Erythroblast (primary cell): ENCODE measurements at places on chromosomes 3 and 15.

GRCh38 chr3:136937851-136938250 lies 19.9 kb upstream of the IL20RB start:
- no peak for DNase-seq

- DNase-seq = no peak
Observed at GRCh38 chr3:127042634-127043033, 59.7 kb downstream of the PLXNA1 start.

DNA sequence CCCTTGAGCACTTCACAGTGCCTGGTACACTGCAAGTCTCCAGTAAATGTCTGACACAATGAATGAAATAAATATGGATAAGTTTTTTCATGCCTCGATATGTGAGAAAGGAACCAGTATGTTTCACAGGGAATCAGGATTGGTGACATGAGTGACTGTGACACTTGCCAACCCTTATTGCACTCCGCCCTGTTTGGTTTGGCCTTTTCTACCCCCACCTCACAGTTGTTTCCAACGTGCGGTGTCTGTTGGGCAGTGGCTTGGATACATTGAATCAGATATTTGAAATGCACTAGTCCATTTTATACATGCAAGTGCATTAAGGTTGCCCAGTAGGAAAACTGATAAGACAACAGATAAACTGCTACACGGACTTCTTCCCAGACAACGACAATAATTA lies 2.0 kb downstream of the NPHP3 start:
- DNase-seq = peak; percentile 15

DNA sequence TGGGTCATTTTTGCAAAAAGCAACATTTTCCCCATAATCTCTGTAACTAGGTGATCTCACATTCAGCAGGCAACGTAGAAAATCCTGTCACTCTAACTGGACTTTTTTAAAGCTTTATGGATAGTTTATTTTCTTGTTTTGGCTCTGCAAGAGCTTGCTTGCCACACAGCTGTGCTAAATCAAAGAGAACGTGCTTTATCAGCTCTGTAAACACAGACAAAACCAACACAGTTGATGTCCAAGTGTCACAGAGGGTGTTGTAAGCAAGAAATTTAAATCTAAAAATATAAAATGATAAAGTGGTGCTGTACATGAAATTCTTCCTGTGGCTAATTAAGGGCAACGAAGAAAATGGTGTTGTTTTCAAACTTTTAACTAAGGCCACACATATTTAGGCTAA lies 97.5 kb upstream of the STAC start:
- no peak for DNase-seq

DNA sequence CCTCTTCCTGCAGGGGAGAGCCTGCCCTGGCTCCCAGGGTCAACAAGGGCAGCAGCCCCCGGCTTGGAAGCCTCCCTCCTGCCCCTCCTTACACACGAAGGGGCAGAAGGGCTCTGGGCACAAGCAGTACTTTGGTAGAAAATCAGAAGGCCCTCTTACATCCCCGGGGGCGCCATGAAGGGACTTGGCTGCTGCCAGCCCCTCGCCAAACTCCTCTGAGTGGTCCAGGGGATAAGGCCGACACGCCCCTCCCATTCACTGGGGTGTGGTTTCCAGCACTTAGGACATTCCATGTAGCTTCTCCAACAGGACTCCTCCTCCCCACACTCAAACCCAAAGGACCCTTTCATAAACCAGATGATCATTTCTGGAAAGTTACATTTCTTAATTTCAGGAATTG lies 1.2 kb upstream of the ST8SIA2 start:
- DNase-seq = no peak
